Activated T-cell treated with anti-CD3 and anti-CD28 coated beads, Interleukin-2, amount 50 U/mL, for 72 hours (primary cell): ENCODE measurements at places on chromosomes 7 and 10. TPM values are rescaled to one million over a fixed set of nuclear protein-coding genes. Genes with fewer than 3 reads are reported as not detected.

DNA sequence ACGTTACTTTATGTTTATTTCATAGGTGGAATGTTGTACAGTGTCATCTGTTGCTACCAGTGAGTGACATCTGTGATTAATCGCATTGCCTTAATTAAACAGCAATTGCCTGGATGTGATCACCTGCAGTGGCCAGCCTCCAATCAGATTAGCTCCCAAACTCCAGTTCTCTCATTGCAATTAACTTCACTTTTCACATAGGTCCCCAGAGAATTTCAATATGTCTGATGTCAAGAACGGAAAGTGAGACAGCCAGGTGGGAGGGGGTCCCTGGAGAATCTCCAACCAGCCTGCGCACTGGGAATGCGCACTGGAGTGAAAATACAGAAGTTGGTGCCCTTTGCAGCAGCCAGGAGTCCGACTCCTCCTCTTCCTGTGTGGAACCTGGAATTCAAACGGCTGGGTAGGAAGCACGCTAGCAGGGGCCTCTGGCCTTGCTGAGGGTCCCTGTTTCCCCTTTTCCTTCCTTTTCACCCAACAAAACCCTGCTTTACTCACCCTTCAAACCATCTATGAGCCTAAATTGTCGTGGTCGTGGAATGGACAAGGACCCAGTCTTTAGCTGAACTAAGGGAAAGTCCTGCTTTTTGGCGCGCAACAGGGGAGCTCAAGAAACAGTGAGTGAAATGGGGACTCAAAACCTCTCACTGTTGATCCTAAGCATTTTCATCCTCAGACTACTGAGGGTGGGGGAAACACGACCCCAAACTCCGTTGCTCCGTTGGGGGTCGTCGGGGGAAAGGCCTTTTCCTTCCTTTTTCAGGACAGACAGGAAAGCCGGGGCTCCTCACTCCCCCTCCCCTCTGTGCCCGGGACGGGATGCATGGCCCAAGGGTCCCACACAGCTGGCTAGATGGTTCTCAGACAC is 1355.5 kb upstream of the LRRTM3 start:
- H3K36me3 ChIP-seq, result no peaks in the 10 kb centered on the region
- H3K27ac ChIP-seq, result no peak overlapping the region
- no peak for DNase-seq
- no peaks in the 10 kb centered on the region for H3K27me3 ChIP-seq
- H3K4me3 ChIP-seq, result no peak overlapping the region

DNA sequence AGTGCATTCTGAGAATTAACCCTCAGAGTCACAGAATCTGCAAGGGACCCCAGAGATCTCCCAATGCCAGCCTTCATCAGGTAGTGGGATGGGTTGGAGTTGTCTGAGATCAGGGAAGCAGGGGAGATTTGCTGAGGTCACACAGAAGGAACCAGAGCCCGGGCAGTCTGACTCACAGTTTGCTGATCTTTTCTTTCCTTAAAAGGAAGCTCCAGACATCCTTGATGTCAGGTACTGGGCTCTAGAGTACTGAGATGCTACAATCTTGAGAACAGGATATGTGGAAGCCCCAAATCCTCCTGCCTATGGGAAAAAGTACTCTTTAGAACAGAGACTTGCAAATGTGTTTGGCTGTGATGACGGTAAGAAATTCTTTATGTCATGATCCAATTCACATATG is 706 bp downstream of the TBATA start:
- no peaks in the 10 kb centered on the region for H3K36me3 ChIP-seq
- peaks cover 11% of the 10 kb centered on the region for H3K27me3 ChIP-seq
- peaks cover 17% of the 10 kb centered on the region for H3K4me1 ChIP-seq
- H3K27ac ChIP-seq, result no peak overlapping the region
- H3K4me3 ChIP-seq, result no peak overlapping the region
- no peak for DNase-seq

FOXI2 gene
- total RNA-seq, result not detected

DNA sequence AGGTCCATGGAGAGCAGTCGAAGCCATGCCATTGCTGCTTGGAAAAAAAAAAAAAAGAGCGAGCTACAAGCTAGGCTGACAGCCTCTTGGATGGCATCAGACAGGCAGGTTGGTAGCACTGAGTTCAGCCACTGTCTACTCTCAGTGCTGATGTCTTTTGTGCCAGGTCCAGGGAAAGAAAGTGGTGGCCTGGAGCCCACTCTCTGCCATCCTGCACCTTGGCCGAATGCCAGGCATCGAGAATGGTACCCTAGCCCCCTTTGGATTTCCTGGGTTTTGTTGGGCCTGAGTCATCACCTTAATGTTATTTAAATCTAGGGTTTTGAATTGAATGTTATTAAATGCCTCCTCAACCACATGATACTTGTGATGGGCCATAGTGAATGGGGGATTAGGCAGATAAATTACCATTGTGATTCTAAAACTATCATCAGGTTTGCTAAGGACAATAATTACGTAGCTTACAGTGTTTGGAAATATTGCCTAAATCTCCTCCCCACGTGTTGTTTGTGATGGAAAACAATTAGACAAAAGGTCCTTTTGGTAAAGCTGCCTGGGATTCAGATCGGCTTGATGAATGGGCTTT is 195.7 kb upstream of the GPR26 start:
- H3K36me3 ChIP-seq, result no peaks in the 10 kb centered on the region
- no peak overlapping the region for H3K4me3 ChIP-seq
- no peak overlapping the region for H3K27ac ChIP-seq
- DNase-seq, result no peak
- no peaks in the 10 kb centered on the region for H3K4me1 ChIP-seq

FAM149B1 gene
- total RNA-seq, result 16.1 TPM

SLC18A2 gene
- total RNA-seq, result 0.12 TPM

SDK1 gene
- 6.1 TPM for total RNA-seq

DNA sequence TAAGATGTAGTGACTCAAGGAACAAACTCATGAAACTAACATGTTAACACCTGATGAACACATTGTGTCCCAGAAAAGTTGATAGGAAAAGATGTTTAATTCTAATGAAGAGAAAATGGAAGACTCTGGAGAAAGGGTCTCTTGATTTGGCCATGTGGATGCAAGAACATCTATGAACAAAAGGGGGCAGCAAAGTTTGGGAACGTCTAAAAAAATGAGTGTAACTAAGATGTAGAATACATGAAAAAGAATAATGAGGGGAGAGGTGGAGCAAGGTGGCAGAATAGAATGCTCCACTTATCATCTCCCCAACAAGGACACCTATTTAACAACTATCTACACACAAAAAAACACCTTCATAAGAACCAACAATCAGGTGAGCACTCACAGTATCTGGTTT is 805.1 kb downstream of the TNS3 start:
- no peaks in the 10 kb centered on the region for H3K36me3 ChIP-seq
- H3K27ac ChIP-seq, result no peak overlapping the region
- H3K27me3 ChIP-seq, result no peaks in the 10 kb centered on the region
- no peaks in the 10 kb centered on the region for H3K4me1 ChIP-seq
- DNase-seq, result no peak

GRCh38 chr10:49273626-49274025 is 25.3 kb upstream of the C10orf71 start:
- peaks cover 14% of the 10 kb centered on the region for H3K4me1 ChIP-seq
- H3K36me3 ChIP-seq, result no peaks in the 10 kb centered on the region
- no peaks in the 10 kb centered on the region for H3K27me3 ChIP-seq
- no peak overlapping the region for H3K4me3 ChIP-seq
- no peak for DNase-seq
- no peak overlapping the region for H3K27ac ChIP-seq

MINDY4 gene
- total RNA-seq, result 1.1 TPM

- DNase-seq, result no peak
- no peaks in the 10 kb centered on the region for H3K36me3 ChIP-seq
- H3K27ac ChIP-seq, result no peak overlapping the region
- H3K4me1 ChIP-seq, result peaks cover 8% of the 10 kb centered on the region
Measured at GRCh38 chr10:6917125-6917524, 337.0 kb upstream of the PRKCQ start.

DNA sequence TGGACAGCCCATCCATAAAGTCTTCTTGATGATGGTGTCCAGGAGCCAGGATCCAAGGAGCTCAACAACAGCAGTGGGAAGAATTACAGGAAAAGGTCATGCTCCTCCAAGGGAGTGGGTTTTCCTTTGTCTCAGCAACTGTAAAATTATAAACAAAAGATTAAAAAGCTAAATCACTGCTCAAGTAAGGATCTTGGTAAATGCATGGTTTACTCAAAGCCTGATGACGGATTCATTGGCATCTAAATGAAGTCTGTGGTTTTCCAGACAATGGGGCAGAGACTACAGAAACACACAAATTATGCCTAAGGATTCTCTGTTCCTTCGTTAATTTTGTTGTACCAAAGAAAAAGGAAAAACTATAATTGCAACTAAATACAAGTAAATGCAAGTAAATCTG is 36.4 kb upstream of the DLX6 start:
- no peaks in the 10 kb centered on the region for H3K36me3 ChIP-seq
- no peak for DNase-seq
- no peak overlapping the region for H3K27ac ChIP-seq
- H3K27me3 ChIP-seq, result peaks cover 58% of the 10 kb centered on the region
- H3K4me1 ChIP-seq, result no peaks in the 10 kb centered on the region

DNA sequence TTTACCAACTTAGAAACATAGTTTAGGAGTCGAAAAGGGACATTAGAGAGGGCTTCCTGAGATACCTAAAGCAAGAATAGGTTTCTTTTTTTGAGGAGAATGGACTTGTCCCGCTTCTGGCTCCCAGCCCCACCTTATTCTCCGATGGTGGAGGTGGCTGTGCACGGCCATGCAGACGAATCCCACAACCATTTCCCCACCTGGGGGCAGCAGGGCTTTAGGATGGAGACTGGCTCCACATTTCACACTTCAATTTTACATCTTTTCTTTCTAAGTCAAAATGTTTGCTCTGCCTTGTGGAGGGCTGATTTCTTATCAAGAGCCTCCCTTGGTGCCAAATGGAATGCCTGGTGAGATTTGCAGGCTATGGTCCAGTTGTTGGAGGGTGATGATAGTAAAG is 118.5 kb downstream of the GLRX3 start:
- no peak overlapping the region for H3K4me3 ChIP-seq

ZSCAN21 gene
- total RNA-seq, result 12.4 TPM

DNA sequence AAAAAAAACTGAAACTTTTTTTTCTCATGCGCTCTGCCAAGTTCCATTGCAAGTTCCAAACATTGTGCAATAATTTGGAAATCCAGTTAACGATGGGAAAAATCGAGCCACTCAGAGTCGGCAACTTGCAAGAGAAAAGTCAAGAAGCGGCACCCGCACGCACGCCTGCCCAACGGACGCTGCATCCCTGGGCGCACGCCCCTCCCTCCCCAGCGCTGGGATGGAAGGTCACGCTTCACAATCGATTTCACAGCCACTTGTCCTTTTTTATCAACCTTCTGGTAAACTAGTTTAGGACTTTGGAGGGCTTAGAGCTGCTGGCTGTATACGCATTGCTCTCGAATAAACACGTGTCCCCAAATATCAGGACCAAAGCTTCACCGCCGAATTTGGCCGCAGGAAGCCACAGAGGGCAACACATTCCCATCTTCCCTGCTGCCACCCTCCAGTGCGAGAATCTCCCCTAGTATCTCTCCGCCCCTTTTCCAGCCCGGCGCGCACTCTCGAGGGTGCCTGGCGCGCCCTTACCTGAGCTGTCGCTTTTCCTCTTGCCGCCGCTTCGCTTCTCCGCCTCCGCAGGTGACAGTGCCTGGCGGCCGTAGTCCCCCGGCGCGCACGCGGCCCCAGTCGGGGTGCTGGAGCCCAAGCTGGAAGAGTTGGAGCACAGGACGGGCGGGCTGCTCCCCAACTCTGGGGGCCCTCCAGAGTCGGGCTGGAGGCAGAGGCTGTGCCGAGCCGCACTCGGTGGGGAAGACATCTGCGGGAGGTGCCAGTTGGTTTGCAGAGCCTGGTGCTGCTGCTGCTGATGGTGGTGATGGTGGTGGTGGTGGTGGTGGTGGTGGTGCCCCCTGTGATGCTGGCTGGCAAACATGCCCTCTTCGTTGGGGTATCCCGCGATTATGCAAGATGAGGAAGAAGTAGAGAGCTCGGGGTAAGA is 857 bp downstream of the MEOX2 start:
- peaks cover 2% of the 10 kb centered on the region for H3K36me3 ChIP-seq
- H3K4me3 ChIP-seq, result no peak overlapping the region
- H3K27me3 ChIP-seq, result peaks cover 32% of the 10 kb centered on the region
- peaks cover 5% of the 10 kb centered on the region for H3K4me1 ChIP-seq
- no peak overlapping the region for H3K27ac ChIP-seq

DNA sequence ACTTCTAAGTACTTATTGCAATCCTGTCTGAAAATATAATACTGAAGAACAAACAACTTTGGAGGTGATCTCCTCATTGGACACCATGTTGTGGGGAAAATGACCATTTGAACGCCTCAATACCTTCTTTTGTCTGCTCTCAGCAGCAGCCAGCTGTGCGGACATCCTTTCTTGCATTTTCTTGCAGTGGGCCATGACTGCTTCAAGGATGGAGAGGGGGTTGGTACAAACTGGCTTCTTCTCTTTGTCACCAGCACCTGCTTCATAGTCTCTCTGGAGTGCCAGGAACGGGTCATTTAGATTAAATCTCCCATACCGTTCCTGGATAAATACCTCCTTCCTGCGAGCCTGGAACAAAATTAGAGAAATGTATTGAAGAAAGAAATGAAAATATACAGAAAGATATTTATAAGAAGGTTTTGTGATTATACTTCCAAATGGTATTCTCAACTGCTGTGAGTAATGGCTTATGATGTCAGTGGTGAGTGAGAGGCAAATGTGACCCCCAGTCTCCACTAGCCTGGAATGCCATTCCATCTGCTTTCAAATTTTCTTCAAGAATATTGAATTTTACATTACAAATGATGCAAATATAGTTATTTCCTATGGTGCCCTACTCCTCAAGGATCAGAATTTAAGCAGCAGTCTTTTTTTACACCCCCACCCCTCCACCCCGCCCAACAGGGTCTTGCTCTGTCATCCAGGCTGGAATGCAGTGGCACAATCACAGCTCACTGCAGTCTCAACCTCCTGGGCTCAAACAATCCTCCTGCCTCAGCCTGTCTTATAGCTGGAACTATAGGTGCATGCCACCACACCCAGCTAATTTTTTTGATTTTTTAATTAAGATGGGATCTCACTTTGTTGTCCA is 62.4 kb downstream of the CTTNBP2 start:
- H3K4me1 ChIP-seq, result no peaks in the 10 kb centered on the region
- H3K27me3 ChIP-seq, result no peaks in the 10 kb centered on the region
- H3K4me3 ChIP-seq, result no peak overlapping the region
- DNase-seq, result no peak

GRCh38 chr10:59216178-59216869 is 39.9 kb downstream of the PHYHIPL start:
- no peaks in the 10 kb centered on the region for H3K36me3 ChIP-seq
- no peak overlapping the region for H3K27ac ChIP-seq
- H3K4me1 ChIP-seq, result no peaks in the 10 kb centered on the region
- DNase-seq, result no peak
- no peaks in the 10 kb centered on the region for H3K27me3 ChIP-seq
